HTR-8/SVneo (cell line): ENCODE measurements at places on chromosomes 2 and 18.

GRCh38 chr2:32355976-32356680 is 695 bp upstream of the BIRC6 start:
- DNase-seq: peak; percentile 48

DNA sequence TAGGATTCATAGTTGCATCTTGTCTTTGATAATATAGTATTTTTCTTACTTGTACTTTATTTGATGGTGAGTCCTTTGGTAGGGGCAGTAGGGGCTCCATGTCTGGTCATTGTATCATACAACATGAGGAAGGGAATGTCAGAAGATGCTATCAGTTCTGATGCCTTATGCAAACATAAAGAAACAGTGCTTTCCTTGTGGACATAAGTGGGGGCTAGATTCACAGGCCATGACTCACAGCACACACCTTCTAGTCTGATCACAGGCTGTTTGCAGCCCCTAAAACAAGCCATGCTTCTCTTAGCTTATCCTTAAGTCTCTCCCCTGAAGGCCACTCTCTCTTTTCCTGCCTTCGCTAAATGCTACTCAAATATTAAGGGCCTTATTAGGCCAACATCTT is 10.7 kb upstream of the SLC14A1 start:
- DNase-seq: no peak

GRCh38 chr2:164510895-164511294 is 110.4 kb downstream of the GRB14 start:
- no peak for DNase-seq

- DNase-seq: no peak
Measured at GRCh38 chr18:4040391-4041092, 414.6 kb downstream of the DLGAP1 start.

DNA sequence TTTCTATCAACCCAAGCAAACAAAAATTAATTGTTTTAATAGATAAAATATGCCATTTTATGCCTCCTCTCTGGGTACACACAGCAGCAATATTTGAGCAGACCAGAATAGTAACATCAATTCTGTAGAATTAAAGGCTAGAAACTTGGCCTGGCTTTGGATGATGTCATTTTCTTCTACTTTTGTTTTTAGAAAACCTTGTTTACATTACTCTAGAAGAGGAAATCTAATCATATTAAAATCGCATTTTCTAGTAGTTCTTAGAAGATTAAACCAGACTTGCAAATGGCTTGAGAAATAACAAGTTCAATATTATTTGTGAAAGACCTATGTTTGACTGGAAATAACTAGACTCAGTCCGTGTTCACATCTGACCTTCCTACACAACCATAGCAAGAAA is 102.3 kb upstream of the RFX8 start:
- no peak for DNase-seq

- DNase-seq: no peak
Measured at GRCh38 chr2:127859712-127860085, 1.7 kb upstream of the POLR2D start.

- no peak for DNase-seq
Measured at GRCh38 chr18:44453505-44453904, 227.2 kb upstream of the SETBP1 start.

- no peak for DNase-seq
Measured at GRCh38 chr2:120261387-120262006, 8.8 kb downstream of the RALB start.

- DNase-seq: no peak
Measured at GRCh38 chr2:46126571-46126970, 170.6 kb upstream of the EPAS1 start.

GRCh38 chr18:8443505-8443904 is 165.7 kb upstream of the RAB12 start:
- DNase-seq: no peak

- peak; percentile 9 for DNase-seq
Measured at GRCh38 chr2:205763708-205764211, 81.5 kb downstream of the NRP2 start.

GRCh38 chr18:28791101-28791500 is 614.2 kb upstream of the CDH2 start:
- no peak for DNase-seq

GRCh38 chr2:100142393-100142792 is at the start of gene AFF3:
AFF3 (minus strand) TSS chr2:100142590; CDS start chr2:100104454, 38,136 bp downstream.
- no peak for DNase-seq

DNA sequence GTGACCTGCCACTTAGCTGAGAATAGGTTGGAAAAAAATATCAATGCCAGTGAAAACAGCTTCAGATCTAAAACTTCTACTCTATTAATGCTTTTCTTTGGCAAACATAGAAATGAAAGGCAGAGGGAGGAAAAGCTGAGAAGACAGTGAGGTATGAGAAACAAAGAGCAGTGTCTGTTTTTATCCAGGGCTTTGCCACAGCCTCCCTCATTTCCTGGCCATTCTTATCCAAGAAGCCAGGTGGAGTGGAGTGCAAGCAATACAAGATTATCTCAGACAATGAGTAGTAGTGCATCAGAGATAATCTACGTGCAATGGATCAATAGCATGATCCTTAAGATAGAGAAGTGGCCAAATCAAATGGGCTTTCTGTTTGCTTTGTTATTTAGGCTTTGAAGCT is 808.7 kb upstream of the PIK3C3 start:
- no peak for DNase-seq

DNA sequence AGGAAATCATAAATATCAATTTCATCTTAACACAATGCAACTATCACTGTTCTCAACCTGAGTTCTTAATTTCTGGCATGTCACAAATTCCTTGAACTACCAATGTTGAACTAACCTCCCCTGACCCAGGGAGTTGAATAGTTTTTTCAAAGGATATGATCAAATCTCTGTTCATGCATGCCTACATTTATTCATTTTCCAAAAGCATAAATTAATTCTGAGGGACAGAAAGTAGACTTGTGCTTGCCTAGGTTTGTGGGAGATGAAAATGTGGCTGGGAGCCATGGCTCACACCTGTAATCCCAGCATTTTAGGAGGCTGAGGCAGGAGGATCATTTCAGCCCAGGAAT is 175.7 kb downstream of the TGIF1 start:
- no peak for DNase-seq

GRCh38 chr2:64820901-64821300 is 167.2 kb upstream of the SERTAD2 start:
- no peak for DNase-seq

DNA sequence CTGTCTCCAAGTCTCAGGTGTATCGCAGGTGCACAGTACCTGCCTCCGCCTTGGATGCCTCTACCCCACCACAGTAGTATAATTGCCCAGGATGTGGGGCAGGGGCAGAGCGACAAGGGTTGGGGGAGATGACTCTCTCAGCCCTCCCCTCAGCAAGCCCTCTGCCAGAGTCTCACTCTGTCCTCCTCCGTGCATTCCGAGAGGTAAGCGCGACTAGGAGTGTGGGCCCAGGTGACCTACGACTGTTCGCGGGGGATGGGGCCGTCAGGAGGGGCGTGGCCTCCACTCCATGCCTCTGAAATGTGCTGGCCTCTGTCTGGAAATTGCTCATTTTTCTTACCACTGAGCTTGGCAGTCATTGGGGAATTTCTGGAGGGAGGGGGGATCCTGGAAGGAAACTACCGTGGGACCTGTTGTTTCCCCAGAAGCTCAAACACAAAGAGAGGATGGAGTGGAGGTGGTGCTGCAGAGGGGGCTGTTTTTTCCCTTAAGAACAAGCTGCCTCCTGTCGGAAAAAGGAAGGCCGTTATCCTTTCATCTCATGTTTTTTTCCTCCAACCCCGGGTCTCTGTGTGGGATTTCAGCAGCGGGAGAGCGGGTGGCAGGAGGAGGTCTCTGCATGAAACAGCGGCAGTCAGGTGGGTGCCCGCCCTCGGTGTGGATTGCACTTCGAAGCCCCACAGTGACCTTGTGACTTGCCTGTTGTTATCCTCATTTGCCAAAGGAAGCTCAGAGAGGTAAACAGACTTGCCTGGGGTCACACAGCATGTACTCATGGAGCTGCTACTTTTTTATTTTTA is 13.0 kb upstream of the RALB start:
- DNase-seq: peak; percentile 75

DNA sequence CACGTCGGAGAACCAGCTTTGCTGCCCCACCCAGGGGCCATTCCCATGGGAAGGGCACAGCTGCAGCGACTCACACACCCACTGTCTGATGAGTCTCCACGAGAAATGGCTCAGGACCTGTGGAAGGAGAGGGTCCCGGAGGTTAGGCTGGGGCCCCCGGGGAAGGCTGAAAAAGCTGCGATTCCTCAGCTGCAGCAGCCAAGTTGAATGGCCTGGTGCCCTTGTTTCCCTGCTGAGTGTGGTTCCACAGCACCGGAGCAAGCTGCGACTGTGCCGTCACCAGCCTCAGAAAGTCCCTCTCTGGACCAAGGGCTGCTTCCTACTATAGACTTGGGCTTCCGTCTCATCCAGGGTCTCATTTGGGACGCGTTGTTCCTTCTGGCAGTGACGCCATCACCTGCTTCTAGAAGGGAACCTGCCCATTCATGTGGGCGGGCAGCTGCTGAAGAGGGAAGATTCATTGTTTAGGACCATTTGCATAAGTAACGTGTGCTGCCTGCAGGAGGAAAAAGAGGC is 180.2 kb downstream of the INHBB start:
- DNase-seq: no peak

GRCh38 chr2:111975819-111976218 is 77.4 kb downstream of the MERTK start:
- DNase-seq: no peak

GRCh38 chr2:218392891-218393462 is 6.7 kb upstream of the CTDSP1 start:
- DNase-seq: no peak

DNA sequence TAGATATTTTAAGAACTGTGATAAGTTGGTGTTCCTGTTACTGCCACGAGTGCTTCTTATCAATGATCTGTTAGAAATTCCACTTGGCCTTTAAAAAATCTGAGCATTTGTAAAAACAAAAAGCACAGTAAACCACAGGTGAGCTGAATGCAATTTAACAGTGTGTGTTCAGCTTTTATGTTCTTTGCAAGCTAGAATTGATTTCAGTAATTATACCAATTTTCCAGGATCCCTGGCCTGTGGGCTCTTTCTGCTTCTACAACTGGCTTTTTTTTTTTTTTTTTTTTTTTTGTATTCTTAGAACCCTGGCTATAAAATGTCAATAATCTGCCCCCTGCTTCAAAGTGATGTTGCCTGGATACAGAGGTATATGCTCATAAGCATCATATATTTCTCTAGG is 548.5 kb upstream of the SLC8A1 start:
- no peak for DNase-seq

DNA sequence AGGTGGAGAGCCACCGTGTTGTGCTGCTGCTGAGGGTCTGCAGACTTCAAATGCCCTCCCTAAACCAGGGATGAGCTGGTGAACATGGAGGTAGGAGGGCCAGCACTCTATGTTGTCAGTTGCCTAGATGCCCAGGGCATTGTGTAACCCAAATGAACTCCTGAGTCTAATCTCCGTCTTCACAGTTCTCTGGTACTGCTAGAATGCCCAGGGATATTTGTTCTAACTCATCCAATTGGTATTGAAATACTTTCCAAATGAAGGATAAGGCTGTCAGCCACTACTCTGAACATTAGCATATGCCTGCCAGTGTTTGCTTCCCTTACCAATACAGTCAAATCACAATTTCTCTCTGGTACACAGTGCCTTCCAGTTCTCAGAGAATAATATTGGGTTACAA is 492.6 kb downstream of the SLC4A3 start:
- DNase-seq: no peak

- DNase-seq: no peak
Measured at GRCh38 chr2:102143450-102143985, 972 bp downstream of the IL1R1 start.

- no peak for DNase-seq
Measured at GRCh38 chr2:41294331-41294730, 753.5 kb upstream of the PKDCC start.

DNA sequence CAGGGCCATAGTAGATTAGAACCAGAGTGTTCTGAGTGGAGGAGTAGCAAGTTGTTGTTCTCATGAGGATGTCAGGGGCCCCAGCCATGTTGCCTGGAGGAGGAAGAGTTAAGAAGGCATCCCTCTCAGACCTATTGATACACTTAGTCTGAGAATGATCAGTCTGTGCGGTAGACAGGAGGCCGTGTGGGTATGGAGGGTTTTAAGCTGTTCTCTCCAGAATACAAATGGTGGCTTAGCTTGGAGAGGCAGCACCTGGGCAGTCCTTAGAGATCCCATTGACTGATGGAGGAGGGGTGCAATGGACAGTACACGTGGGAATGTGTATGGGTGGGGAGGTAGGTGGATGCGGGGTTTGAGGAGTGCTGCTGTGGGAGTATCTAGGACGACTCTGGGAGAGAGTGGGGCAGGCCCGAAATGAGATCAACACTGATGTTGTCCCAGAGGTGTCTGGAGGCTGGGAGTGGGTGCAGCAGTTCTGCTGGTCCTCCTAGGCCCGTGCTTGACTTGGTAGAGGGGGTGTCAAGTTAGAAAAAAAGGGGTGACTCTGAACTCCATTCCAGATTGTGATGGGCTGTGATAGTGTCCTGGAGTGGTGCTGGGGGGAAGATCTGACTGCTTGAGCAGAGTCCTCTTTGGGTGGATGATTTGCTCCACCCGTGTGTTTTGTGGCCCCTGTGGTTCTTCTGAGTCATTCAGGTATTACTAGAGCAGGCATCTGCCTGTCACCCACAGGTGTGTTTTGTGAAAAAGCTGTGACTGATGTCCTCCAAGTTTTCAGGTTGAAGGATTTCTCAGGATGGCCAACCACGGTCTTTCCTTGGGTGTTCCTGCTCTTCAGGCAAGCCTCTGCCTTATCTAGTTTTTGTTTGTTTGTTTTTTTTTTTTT is 44.7 kb downstream of the C2orf42 start:
- DNase-seq: no peak

DNA sequence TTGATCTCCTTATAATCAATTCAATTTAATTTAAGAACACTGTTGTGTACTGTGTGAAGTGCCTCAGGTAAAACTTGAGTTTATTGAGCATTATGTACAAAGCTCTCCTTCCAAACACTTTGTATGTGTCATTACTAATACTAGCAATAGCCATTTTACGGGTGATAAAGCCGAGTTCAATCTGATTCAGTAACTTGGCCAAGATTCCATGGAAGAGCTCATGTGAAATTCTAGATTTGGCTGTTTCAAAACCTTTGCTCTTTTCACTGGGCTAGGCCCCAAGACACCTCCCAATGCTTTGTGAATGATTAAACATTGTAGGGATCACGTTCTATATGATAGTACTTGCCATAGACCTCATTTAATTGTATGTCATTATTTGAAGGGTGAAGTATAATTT is 8.9 kb upstream of the NFE2L2 start:
- no peak for DNase-seq

- DNase-seq: no peak
Measured at GRCh38 chr2:229297247-229297646, 26.2 kb upstream of the PID1 start.

GRCh38 chr2:98467652-98468051 is 23.0 kb downstream of the INPP4A start:
- DNase-seq: no peak

GRCh38 chr18:35728676-35729075 is 147.1 kb downstream of the GALNT1 start:
- no peak for DNase-seq

DNA sequence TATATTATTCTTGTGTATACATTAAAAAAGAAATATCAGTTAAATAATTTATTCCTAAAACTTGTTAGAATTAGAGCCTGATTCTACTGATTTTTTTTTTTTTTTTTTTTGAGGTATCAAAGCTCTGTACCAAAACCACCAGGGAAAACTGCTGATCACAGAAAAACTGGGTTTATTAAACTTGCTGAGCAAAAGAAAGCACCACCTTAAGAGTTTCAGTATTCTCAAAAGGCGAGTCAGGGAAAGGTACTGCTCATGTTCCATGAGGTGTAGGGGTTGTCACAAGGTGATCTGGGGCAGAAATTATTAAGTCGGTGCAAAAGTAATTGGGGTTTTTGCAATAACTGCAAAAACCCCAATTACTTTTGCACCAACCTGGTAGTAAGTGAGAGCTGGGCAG is 51.7 kb upstream of the KLF7 start:
- DNase-seq: no peak

- DNase-seq: no peak
Measured at GRCh38 chr2:40158781-40159180, 293.1 kb downstream of the SLC8A1 start.
